Putamen (tissue), 1 donor: ENCODE measurements at places on chromosomes 3 and 15.

- DNase-seq: no peak
These were observed 26.9 kb downstream of the MAP1A start for GRCh38 chr15:43544266-43544665.

GRCh38 chr3:56389183-56389830 is 79.0 kb downstream of the ERC2 start:
- DNase-seq: no peak

DNA sequence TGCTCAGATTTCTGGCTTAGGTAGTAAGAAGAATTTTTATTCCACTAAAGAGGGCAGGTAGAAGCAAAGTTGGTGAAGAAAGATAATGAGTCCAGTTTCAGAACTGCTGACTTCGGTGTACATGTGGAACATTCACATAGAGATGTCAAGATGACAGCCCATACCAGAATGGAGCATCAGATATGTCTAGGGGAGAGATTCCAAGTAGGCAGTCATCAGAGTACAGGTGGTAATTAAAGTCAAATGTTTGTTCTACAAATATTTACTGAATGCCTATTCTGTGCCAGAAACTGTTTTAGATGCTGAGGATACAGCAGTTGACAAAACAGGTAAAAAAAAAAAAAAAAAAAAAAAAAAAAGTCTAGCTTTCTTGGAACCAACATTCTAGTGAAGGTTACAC is 81.9 kb downstream of the FGF12 start:
- DNase-seq: no peak

- DNase-seq: no peak
These were observed 25.1 kb downstream of the ALDH1L1 start for GRCh38 chr3:126155280-126155640.

DNA sequence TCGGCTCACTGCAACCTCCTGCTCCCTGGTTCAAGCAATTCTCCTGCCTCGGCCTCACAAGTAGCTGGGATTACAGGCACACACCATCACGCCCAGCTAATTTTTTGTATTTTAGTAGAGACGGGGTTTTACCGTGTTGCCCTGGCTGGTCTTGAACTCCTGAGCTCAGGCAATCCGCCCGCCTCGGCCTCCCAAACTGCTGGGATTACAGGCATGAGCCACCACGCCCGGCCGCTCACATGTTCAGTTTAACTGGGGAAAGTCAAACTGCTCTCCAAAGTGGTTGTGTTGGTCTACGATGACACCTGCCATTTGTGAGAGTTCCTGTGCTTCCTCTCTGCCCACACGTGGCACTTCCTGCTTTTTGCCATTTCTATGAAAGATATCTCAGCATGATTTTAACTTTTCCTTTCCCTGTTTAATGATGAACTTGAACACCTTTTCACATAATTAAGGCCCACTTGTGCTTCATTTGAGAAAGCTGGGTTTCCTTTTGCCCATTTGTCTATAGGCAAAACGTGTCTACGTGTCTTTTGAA is 877 bp upstream of the GP5 start:
- DNase-seq: no peak

DNA sequence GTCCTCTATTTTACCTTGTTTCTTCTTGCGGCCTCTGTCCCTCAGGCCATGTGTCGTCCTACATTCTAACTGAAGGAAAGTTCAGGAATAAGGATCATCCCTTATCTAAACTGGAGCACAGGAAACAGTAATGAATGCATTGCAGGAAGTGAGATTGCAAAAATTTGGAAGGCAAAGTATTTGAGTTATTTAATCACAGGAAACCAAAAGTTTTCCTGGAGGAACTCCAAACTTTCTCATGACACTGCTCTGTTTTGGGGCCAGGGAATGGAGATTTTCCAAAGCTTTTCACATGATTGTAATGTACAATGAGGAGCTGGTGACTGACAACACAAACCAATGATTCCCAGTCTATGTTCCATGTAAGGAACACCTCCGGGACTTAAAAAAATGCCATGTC is 57.8 kb upstream of the PLSCR4 start:
- no peak for DNase-seq

GRCh38 chr15:80199869-80200268 is 47.1 kb downstream of the FAH start:
- DNase-seq: no peak

DNA sequence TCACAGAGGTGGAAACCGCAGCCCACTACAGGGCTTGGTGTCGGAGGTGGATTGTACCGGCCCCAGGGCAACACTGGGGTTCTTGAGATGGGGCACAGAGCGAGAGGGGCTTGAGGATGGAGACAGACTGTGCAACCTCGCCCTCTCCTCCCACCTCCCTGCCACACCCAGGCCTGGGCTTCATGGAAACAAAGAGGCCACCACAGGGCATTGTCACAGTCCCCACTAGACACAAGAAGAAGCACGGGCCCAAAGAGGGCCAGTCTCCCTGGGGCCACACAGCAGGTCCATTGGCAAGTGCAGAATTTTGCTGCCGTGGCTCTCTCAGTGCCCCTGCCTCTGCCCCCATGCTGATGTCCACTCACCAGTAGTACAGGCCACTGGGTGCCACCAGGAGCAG is 4.1 kb upstream of the CALML4 start:
- DNase-seq: no peak
